Progenitor cell of endocrine pancreas (in vitro differentiated cells): ENCODE measurements at places on chromosomes 1 and 21.

DNA sequence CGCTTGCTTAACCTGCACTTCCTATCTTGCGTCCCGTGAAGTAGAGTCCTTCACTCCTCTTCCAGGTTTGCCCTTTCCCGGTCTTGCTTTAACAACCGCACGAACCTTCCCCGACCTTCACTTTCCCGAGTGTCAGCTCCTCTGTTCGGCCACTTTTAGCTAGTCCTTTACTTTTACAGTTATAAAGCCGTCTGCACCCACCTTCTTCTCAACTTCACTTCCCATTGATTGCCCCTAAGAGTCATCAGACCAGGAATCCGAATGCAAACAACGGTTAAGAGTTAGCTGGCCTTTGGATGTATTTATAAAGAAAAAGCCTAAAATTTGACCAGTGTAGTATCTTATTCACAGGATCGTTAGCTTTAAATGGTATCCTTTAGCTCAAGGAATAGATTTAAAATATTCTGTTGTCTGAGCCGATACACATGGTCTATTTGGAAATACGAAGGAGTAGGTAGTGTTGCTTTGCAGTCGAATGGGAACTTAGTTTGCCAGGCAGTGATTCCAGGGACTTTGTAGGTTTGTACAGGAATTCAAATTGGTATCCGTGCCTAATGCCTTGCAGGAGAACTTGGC, 1.4 kb downstream of the PPP2R5A start:
- DNase-seq, result no peak

GRCh38 chr1:56265216-56265615, 314.1 kb downstream of the PLPP3 start:
- no peak for DNase-seq

DNA sequence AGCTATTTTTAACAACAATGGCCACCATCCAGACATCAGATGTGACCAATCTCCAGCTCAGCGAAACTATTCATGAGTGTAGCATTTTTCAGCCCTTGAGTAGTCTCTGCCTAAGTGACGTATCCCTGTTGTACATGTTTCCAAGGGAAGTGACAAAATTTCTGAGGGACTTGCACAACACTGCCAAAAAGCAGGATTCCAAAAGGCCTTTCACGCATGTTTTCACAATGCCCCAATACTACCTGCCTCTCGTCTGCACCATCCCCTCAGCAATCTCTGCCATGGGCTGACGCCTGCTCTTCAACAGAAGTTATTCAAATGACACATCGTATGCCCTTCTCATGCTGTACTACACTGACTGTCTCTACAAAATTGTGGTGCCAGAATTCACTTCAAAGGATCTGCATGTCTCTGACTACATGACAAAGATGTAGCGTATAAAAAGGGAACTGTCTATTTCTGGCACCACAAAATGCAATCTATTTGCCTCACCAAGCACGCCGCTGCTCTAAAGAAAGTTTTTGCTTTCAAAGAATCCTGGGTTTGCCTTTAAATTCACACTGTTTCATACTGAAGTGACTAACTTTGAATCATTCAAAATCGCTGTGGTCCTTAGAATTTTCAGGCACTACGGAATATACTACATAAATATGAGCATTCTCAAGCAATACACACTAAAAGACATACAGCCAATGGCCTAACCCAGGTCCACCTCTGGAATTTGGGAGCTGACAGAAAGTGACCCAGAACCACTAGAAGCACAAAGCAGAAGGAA, 32.9 kb downstream of the JAK1 start:
- no peak for DNase-seq

DNA sequence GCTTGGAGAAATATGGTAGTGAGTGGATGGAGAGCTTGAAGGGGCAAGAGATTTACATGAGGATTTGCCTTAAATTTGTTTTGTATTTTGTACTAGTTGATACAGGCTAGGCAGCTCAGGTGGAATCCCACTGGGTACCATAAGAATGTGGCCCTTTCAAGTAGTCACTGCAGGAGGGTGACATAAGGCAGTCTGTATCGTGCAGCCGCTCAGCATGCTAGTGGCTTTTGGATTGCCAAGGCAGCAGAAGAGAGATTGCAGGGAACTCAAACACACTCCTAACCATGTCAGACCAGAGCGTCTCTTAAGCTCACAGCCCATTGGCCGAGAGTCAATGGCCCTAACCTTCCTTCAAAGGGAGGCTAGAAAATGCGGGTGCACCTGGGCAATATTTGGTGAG, 420.0 kb downstream of the ADGRL2 start:
- DNase-seq, result no peak

DNA sequence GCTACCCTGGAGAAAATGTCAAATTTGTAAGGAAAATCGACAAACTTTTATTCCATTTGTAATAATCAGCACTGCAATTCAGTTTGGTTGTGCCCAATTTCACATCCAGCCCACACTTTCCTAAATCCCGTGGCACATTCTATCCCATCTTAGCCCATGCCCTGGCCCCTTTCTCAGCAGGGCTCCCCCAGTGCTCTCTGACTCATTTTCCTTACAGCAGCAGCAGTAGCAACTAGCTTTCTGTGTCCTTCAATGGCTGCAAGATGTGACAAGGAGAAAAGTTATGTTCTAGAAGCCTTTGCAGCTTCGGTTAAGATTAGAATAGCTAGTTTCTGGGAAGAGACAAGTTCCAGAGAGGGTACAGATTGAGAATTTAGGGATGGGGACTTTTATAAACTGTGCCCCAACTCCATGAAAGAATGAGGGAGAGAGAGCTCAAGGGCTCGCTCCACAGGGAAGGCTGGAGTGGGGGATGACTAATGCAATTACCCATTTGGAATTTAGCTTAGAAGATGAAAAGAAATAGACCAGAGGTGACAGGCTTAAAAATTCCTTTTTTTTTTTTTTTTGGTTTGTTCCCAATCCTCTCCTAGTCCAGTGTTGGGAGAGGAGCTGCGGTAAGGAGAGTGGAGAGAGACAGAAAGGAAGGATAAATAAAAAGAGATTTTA, 47.0 kb upstream of the POU2F1 start:
- no peak for DNase-seq

DNA sequence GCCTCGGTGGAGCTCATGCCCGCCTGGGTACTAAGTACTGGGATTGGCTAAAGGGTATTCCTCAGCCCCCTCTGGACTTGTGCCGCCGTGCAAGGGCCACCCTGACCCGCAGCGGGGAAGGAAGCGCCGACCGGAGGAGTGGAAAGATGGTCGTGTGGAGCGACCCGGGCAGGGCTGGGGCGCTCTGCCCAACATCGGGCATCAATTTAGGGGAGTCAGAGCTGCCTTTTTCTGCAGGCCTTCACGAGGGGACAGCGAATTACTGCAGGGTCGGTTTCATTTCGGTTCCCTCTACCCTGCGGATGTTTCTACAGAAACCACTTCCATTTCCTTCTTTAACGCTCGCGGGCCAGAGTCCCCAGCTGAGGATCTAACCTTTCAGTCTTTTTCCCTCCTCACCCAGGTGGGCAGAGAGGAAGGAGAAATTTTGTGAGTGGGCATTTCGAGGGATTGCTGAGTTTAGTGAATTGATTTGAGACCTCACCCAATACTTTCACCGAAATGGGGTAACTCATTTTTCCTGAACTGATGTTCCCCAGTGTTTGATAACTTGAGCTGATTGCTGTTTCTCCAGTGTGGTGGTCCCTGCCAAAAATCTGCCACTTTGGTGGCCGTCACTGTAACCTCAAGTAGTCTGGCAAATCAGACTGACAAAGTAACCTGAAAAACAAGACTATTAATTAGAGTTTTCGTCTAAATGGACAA, 1.1 kb downstream of the TOR1AIP1 start:
- DNase-seq, result no peak

GRCh38 chr1:145999321-146000024, 3.1 kb upstream of the TXNIP start:
- DNase-seq, result no peak

- DNase-seq, result no peak
Measured at GRCh38 chr1:23100074-23100748, 68.4 kb downstream of the LUZP1 start.

- no peak for DNase-seq
Measured at GRCh38 chr1:70890408-70890807, 157.2 kb downstream of the PTGER3 start.

DNA sequence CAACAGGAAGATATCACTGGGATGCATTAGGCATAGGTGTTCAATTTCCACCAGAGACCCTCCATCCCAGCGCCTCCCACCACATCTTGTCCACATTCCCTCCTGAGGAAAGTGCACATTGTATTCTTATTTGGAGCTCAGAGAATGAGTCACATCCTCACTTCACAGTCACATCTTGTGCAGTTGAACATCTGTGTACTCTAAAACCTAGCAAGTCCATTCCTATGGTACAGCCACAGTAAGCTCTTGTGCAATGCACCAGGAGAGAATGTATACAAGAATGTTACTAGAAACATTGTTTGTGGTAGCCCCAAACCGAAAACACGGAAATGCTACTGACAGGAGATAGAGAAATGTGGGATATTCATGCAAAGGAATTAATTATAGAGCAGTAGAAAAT, 1.6 kb upstream of the KDF1 start:
- no peak for DNase-seq

DNA sequence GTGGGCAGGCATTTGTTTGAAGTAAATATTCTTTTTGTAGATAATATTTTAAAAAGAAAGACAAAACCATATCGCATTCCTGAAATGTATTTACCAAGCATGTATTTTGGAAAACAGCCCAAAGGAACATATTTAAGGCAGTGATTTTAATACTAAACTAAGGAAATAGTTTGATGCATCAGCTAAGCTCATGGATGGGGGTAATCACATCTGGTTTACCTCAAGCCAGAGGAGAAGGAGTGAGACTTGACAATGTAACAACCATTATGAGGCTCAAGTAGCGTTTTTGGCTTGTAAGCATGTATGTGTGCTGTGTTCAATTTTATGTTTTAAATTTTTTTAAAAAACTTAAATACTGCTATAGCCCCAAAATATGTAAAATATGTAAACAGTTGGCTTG, 390.5 kb downstream of the DISC1 start:
- no peak for DNase-seq

DNA sequence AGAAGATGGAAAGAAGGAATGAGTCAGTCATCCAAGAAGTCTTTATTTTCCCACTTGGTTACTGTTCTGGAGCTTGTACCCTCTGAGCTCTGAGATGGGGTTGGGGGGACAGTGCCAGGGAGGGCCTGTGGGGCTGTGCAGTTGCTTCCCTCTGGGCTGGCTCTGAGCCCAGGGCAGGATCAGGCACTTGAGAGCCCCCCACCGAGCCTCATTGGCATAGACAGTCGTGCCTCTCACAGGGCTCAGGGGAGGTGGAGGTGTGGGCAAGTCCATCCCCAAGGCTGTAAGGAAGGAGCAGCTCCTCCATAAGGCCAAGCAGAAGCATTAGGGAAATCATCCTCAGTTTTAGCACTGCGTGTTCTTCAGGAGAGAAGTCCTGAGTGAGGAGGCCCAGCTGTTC, 2.5 kb upstream of the ARL8A start:
- no peak for DNase-seq

DNA sequence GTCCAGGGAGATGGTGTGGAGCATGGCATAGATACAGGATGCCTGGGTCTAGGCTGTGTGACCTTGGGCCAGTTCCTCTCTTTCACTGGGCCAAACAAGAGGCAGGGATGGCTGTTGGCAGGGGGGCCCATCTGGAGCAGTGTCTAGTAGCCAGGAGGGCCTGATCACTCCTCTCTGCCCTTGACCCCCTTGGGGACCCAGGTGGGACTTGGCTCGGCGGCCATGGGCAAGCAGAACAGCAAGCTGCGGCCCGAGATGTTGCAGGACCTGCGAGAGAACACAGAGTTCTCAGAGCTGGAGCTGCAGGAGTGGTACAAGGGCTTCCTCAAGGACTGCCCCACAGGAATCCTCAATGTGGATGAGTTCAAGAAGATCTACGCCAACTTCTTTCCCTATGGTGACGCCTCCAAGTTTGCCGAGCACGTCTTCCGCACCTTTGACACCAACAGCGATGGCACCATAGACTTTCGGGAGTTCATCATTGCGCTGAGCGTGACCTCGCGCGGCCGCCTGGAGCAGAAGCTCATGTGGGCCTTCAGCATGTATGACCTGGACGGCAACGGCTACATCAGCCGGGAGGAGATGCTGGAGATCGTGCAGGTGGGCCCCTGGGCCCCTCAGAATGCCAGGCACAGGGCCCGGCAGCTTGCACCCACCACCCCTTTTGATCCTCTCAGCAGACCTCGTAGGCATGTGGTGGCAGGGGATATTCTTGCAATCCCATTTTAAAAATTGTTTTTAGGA, 2.6 kb downstream of the HPCA start:
- no peak for DNase-seq

DNA sequence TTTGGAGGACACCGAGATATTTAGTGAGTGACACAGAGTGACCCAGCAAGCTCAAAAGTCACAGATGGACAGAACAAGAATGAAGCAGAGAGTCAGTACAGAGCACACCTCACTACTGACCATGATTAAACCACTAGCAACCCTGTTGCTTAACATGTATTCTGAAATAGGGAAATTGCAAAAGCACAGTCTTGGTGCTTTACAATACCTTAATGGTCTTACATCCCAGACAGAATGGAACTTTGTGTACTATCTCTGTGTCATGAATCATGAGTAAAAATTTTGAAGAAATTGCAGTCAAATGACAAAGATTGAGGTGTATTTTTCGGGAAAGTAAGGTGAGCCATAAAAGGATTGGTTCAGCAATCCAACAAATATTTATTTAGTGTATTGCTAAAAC, 2.7 kb upstream of the SAMSN1 start:
- DNase-seq, result no peak
